Lung microvascular endothelial cell (primary cell): ENCODE measurements at places on chromosomes 1 and 21. TPM values are rescaled to one million over a fixed set of nuclear protein-coding genes. Genes with fewer than 3 reads are reported as not detected.

Gene WDR4
- 5.0 and 8.5 TPM in 2 replicates for total RNA-seq

Gene TATDN3
- total RNA-seq, result 8.3 and 8.5 TPM in 2 replicates

Gene AMY2A
- total RNA-seq, result not detected in 2 replicates

Gene OR14A2
- total RNA-seq, result not detected in 2 replicates

Gene INSRR
- not detected in 2 replicates for total RNA-seq

Gene OPRD1
- total RNA-seq, result not detected in 2 replicates

Gene CYYR1
- 6.3 and 9.9 TPM in 2 replicates for total RNA-seq

Gene B3GALT5
- total RNA-seq, result not detected in 2 replicates
